ENCODE measurements at places on chromosomes 1 and 21.

GRCh38 chr1:38073534-38074301 lies 27.1 kb upstream of the POU3F1 start:
- DNase-seq = no peak

- peak; percentile 99 for DNase-seq
These were observed 2.9 kb downstream of the IFI6 start for GRCh38 chr1:27668808-27669723.

DNA sequence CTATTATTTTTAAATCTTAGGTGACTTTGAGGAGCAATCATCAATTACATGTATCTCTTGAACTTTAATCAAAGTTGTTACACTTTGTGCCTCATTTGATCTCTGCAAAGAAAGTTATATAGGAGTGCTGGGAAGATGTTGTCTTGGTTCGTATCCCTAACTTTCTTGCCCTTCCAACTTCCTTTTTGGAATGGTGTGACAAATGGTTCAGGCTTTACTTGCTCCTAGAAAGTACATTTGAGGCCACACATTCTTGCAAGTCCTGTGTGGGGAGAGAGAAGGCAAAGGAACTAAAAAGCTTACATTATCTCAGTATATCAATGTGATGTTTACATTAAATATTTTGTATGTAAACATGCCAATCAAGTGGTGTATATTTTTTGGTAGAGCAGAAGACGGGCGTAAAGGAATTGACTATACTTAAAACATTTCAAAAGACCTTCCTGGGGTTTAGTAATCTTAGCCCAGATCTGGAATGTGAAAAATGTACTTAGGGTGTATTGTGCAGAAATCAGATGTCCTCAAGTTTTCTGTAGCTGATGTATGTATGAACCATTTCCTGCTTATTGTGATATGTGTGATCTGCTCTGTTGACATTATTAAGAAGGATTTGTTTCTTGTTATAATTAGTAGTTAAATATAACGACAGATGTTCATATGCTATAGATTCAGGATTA lies 59.2 kb downstream of the USP25 start:
- no peak for DNase-seq

DNA sequence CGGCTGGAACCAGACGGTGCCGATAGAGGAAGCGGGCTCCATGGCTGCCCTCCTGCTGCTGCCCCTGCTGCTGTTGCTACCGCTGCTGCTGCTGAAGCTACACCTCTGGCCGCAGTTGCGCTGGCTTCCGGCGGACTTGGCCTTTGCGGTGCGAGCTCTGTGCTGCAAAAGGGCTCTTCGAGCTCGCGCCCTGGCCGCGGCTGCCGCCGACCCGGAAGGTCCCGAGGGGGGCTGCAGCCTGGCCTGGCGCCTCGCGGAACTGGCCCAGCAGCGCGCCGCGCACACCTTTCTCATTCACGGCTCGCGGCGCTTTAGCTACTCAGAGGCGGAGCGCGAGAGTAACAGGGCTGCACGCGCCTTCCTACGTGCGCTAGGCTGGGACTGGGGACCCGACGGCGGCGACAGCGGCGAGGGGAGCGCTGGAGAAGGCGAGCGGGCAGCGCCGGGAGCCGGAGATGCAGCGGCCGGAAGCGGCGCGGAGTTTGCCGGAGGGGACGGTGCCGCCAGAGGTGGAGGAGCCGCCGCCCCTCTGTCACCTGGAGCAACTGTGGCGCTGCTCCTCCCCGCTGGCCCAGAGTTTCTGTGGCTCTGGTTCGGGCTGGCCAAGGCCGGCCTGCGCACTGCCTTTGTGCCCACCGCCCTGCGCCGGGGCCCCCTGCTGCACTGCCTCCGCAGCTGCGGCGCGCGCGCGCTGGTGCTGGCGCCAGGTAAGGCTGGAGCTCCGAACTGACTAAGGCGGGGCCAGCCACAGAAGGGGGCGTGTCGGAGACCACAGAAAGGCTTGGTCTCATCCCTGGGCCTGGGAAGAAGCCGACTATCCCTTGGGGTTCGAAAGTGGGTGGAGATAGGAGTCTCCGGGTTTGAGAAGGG lies 486 bp downstream of the SLC27A3 start:
- DNase-seq = peak; percentile 80

GRCh38 chr1:36091698-36092097 lies 3.0 kb downstream of the ADPRS start:
- DNase-seq = peak; percentile 42

DNA sequence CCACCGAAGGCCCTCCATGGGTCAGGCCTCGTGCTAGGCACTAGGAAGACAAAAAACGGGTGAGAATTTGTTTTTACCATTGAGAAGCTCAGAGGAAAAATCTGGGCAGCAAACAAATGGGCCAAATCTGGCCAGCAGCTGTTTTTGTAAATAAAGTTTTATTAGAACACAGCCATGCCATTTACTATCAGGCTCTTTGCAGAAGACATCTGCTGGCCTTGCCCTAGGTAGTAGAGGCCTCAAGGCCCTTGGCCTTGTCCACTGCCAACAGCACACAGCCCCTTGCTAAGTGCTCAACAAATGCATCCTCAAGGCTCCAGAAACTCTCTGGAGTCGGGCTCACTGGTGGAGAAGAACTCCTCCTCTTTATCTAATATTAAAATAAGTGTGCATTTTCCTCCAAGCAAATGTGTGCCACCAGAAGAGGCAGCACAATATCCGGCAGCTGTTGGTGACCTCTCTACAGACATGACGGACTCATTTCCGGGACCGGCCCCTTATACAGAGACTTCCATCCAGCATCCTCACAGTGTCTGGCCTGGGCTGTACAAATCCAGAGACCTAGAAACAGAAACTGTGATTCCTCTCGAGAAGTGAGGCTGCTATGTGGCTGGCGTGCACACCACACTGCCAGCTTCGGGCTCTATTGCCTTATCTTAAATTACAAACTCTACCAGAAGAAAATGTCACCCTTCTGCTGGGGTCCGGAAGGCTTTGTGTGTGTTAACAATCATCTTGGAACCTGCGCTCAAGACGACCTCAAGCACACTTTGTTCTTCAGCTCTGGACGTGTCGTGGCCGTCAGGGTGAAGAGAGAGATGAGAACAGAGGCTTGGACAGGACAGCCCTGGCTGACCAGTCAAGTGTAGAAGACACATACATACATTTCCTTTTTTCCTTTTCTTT lies 203.9 kb downstream of the TOMM20 start:
- peak; percentile 48 for DNase-seq

DNA sequence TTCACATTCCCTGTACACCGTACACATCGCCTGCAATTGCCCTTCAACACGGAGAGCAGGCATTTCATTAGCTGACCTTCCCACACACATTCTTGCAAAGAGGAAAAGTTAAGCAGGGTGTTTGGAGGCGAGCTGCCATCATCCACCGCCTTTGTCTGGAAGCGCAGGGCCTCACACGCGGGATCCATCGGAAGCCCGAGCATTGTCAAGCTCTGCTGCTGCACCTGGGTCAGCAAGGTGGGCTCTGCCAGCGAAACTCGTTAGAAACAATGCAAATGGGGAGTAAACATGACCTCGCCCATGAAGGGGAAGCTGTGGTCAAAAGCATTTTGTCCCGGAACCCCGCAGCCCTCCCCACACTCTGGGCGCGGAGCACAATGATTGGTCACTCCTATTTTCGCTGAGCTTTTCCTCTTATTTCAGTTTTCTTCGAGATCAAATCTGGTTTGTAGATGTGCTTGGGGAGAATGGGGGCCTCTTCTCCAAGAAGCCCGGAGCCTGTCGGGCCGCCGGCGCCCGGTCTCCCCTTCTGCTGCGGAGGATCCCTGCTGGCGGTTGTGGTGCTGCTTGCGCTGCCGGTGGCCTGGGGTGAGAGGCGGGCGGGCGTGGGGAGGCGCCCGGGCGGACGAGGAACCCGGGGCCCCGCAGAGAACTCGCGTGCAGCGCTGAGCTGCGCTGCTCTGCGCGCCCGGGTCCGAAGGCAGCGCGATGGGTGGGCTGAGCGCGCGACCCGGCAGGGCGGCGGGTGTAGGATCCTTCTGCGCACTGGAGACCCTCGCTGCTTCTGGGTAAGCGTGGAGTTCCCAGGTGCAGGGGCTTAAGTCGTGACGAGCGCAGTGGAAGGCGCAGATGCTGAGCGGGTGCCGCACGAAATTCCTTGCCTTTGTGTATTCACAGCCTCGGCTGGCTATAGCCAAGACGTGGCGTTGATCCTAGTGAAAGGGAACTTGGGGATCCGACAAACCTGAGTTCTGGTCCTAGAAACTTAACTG lies at the start of gene CR1:
CR1 (plus strand) TSS at position 357 of the 992 bp plus-strand sequence; CDS start at position 468, 111 bp downstream.
- DNase-seq = peak; percentile 68

DNA sequence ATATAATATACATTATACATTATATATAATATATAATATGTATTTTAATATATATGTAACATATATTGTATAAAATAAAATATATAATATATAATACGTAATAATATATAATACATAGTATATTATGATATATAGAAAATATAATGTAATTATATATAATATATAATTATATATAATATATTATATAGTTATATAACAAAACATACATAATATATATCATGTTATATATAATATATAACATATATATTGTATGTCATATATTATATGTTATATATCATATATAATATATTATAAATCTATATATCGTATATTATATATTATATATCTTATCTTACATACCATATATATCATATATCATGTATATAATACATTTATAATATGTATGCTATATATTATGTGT lies 248.2 kb upstream of the TPTE start:
- DNase-seq = no peak

DNA sequence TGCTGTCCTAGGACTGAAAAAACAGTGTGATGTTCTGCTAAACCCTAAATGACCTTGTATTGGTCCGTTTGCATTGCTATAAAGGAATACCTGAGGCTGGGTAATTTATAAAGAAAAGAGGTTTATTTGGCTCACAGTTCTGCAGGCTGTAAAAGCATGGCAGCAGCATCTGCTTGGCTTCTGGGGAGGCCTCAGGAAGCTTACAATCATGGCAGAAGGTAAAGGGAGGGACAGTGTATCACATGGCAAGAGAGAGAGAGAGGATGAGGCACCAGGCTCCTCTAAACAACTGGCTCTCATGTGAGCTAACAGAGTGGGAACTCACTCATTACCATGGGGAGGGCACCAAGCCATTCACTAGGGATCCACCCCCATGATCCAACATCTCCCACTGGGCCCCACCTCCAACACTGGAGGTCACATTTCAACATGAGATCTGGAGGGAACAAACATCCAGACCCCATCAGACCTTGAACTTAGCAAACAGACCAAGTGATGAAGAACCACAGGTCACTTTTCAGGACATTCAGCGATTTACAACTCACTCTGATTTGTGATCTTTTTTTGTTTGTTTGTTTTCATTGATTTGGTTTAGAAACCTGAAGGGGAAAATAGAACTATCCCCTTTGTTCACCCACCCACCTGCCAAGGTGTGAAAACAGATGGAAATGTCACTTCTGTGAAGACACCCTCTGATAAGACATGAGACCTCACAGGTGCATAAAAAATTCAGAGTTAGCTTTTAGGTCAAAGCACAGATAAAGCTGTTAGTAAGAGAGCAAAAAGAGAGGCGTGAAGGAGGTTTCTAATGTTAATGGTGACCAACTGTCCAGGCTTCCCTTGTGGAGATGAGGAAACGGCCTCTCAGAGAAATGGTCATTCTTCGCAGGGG lies 104.2 kb upstream of the RALGPS2 start:
- no peak for DNase-seq

DNA sequence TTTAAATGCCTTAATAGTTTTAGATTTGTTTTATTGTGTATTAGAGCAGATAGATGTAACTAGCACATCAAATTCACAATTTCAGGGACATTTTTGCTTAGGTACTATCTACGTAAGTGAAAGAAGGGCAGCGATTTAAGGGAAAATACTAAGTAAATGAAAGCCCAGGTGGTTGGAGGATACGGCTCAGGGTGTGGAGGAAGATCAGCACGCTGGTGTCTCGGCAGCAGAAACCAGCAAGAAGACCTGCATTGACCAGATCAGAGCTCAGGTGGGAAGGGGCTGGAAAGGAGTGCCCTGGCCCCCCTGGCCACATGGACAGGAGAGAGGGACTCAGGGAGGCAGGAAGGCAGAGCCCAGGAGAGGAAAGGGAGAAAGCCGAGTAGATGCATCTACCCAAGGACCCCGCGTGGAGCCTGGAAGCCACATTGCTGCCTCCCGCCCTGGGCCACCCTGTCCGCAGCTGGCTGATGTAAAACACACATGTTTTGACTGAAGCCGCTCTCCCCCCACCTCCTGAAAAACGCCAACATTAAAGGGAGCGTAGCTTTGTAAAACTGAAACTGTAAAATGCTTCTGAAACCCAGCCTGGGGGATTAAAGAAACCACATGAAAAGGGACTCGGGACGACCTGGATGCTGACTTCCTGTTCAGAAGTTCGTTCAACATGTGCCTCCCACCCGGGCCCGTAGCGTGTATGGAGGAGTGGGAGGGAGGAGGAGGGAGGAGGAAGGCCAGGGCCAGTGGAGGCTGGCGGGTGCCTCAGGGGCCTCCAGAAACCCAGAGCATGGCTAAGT lies 72.6 kb upstream of the TARDBP start:
- DNase-seq = peak; percentile 77
